Cardiac fibroblast (primary cell): ENCODE measurements at places on chromosomes 5 and 9.

DNA sequence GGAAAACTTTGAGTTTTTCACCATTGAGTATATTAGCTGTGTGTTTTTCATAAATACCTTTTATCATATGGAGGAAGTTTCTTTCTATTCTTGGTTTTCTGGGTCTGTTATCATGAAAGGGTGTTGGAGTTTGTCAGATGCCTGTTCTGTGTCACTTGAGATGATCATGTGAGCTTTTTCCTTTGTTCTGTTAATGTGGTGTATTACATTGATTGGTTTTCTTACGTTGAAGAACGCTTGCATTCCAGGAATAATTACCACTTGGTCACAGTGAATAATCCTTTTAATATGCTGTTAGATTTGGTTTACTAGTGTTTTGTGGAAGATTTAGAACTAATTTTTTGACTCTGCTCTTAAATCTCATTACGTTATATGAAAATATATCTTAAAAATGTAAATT lies 7.8 kb downstream of the PLEKHG4B start:
- no peak for DNase-seq

DNA sequence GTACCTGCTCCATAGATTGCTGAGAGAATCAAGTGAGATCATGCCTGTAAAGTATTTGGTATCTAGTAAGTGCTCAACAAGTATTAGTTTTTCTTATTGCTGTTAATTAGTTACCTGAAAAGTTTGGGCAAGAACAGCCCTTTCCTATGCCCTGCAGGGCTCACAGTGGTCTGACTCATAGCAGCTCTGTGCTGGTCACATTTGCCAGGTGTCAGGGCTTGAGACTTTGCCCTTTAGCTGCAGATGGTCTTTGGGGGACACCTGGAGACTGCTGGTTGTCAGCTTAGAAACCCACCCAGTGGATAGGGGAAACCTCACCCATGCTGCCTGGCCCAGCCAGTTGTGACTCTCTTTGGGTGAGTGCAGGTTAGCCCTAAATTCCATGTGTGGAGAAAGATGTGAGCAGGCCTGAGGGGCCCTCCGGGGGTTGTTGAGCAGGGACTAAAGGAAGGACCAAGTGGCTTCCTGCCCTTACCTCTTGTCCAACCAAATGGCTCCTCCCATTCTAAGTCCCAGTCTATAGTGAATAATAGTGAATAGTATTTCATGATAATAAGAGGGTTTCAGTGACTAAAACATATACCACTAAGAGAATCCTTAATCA lies 9.0 kb downstream of the COL27A1 start:
- no peak for DNase-seq

GRCh38 chr5:32645246-32645645 lies 59.9 kb downstream of the SUB1 start:
- DNase-seq = peak; percentile 13

GRCh38 chr5:158070859-158071258 lies 211.9 kb upstream of the CLINT1 start:
- no peak for DNase-seq

DNA sequence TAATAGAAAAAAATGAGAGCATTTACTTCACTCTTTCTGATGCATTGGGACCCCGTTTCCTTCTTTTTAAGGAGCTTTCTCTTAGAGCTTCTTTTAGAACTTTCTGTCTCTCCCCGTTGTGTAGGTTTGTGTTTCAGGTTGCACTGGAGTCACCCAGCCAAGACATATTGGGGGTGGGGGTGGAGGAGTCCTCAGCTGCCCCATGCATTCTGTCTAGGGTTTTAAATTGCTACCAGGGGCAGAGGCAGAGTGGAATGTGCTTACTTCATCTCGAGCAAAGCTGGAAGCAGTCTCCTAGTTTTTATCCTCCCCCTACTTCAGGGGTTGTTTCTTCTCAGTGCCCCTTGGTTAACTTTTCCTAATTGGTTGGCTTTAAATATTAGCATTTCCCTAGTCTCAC lies 9.4 kb downstream of the OR2K2 start:
- DNase-seq = no peak

DNA sequence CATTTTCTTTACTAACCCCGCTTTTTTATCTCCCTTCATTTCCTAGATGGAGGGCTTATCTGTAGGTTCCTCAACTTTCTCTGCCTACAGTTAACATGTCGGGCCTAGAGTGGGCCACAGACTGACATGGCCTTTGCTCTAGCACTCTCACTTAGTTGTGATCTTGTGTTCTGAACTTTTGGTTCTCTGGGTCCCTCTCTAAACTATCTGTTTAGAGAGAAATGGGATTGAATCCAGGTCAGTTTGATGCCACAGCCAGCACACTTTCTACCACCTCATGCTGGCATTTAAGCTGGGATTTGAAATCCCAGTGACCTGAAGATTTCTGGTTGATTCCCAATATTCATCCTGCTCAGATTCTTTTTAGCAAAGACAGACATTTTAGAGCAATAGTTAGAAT lies 388.5 kb upstream of the PAPPA start:
- DNase-seq = no peak

DNA sequence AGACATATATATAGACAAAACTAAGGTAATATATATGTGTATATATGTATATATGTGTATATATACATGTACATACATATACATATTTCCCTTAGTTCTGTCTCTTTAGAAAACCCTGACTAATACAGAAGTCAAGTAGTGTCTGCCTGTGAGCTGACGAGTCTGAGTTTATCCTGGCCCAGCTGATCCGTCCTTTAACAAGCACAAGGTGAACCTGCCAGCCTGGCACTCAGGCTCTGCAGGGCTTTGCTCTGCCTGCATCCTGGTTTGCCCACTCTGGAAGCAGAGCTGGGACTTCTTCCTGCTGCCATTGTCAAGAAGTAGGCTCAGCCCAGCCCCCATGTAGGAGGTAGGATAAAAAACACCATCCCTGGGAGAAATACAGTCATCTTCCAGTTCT lies 388.0 kb downstream of the ICE1 start:
- DNase-seq = no peak

DNA sequence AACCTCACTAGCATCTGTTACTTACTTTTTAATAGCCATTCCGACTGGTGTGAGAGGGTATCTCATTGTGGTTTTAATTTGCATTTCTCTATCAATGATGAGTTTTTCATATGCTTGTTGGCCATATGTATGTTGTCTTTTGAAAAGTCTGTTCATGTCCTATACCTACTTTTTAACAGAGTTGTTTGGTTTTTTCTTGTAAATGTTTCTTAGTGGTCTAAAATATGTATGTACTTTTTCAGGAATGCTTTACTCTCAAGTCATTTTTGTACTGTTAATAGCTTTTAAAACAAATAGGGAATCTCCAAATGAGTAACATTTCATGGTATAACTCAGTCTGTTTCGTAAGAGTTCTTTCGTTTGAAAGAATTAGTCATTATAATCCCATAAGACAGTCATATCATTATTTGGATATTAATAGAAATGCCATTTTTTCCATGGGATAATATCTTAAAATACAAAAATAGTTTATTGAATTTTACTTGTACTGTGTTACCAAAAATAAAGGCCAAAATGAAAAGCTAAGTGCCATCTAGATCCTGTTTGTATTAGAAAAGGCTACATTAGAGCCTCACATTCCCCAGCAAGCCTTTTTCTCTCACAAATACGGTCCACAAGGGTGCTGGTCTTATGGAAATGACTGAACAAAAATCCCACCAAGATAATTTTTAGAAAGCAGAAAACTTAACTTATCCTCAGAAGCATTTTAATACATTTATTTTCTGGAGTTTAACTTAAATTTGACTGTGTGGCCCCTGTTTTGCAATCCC lies 247.7 kb downstream of the PJA2 start:
- peak; percentile 82 for DNase-seq

DNA sequence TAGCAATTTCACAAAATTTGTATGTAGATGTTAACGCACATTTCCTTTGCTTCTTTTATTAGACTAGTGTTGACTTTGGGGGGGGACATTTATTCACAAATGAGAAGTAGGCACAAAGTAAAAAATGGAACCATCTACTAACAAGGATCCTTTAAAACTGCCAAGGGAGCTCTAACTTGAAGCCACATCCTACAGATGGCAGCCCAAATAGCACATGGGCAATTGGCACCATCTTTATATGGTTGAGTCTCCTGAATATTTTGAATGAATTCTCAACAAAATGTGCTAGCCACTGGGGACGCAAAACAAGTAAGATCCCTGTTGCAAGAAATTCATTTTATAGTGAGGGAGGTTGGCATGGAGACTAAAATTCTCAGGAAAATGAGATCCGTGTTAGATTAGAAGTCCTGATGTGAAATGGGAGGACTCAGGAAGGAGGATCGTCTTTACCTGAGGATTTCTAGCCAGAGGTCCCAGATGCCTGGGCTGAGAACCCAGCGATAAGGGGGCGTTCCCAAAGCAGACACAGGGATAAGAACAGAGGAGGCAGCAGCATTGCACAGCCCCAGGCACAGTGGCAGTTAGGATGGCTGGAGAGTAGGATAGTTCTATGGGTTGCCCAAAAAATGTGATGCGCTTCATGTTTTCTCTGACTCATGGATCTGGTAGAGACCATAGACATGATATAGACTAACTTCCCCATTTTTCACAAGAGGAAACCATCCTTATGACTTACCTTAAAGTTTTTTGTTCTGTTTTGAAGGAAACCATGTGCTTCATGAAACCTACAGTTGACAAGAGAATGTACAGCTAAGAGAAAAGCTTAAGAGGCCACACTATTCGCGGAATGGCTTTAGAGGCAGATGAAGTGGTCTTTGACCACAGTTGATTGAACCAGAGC lies 37.4 kb downstream of the C9orf152 start:
- DNase-seq = no peak

DNA sequence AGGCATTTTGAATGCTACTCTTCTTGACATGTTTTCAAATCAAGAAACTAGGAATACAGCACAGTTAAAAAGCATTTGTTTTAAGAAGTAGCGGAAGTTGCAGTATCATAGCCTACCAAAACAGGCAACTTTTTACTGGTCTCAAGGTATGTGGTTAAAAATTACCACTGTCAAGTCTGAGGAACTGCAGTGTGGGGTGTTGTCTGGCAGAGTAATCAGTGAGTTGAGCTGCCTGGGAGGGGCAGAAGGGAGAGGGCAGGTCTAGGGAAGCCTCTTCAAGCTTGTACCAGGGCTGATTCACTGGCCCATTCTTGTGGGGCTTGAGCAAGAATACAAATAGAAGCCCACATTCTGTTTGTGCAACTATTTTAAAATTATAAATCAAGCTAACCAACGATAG lies 42.4 kb upstream of the SV2C start:
- no peak for DNase-seq

DNA sequence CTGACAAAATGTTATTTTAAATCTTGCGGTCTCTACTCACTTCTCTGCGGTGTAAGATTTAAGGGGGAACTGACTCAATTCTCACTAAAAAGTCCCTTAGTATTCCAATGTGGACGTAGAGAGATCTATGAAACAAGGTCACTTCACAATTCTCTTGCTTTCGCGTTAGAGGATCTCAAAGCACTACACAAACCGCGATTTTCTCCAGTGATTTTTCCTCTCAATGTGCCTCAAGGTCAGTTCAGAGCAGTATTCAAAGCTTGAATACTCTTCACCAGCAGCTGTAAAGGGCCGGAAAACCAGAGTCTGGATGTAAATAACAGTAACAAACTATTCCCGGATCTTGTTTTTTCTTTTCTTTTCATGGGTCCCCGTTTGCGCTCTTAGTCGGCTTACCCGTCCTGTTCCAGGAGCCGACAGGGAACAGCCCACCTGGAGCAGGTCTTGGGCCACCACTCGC lies 128.2 kb downstream of the TMEM161B start:
- DNase-seq = no peak

DNA sequence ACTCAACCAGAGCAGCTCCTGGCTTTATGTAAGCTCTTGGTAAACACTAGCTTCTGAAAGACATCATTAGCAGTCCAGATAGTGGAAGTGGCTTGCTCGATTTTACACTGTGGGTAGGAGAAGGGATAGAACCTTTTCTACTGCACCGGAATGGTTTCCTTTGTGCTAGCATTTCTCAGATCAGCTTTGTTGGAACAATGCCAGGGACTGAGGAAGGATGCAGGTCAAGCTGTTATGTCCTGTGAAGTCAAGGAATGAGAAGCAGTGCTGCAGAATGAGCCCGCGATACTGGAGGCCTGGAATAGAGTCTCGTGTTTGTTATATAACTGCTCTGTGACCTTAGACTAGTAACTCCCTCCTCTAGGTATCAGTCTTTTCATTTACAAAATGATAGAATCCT lies 233.6 kb downstream of the GABRB2 start:
- no peak for DNase-seq

GRCh38 chr5:132471151-132471907 lies 19.2 kb downstream of the IRF1 start:
- no peak for DNase-seq

DNA sequence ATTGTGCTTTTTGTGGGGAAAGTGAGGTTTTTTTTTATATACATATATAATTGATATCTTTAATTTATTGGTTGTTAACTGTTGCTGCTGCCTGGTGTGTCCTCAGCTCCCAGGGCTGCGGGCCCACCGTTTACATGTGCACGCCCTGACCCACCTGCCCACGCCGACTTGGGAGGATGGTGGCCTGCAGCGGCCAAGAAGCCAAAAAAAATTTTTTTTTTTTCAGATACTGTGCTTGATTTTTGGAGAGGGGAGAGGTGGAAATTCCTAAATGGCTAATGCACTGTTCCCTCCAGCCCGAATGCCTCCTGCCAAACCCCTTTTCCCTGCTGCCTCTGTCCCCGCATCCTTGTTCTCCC lies 32.0 kb upstream of the HMCN2 start:
- DNase-seq = no peak

DNA sequence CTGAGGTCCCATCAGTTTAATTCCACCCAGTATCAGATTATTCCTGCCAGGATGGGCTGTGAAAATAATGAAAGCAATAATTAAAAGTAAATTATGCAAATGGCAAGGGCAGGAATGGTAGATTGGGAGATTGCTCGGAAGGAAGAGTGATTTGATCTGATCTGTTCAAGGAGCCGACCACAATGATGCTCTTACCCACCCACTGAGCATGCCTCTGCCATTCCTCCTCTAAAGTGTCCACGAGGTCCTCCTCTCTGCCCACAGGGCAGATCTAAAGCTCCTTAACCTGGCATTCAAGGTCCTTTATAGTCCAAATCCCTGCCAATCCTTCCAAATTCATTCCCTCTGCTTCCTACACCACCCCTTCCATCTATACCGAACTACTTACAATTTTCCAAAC lies 147.8 kb downstream of the TTLL11 start:
- DNase-seq = no peak

DNA sequence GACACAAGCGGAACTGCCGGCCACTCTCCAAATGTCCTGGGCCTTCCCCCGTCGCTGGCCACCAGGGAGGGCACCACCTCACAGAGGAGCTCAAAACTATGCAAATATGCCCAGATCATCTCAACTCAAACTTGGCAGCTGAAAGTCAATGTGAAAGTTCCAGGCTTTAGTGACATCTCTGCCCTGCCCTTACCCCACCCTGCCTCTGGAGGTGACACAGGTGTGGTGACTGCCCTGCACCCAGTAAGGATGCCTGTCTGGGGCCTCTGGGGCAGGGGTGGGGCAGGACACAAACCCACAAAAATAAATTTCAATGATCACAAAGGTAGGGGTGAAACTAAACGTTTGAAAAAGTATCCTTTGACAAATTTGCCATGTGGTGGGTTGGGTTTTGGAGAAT lies 213.4 kb downstream of the HSPA4 start:
- no peak for DNase-seq
